AG04450 (cell line): ENCODE measurements at places on chromosomes 3 and 15. TPM values are rescaled to one million over a fixed set of nuclear protein-coding genes. Genes with fewer than 3 reads are reported as not detected.

- DNase-seq: no peak
Observed at GRCh38 chr3:72754582-72754981, 93.7 kb downstream of the SHQ1 start.

DNA sequence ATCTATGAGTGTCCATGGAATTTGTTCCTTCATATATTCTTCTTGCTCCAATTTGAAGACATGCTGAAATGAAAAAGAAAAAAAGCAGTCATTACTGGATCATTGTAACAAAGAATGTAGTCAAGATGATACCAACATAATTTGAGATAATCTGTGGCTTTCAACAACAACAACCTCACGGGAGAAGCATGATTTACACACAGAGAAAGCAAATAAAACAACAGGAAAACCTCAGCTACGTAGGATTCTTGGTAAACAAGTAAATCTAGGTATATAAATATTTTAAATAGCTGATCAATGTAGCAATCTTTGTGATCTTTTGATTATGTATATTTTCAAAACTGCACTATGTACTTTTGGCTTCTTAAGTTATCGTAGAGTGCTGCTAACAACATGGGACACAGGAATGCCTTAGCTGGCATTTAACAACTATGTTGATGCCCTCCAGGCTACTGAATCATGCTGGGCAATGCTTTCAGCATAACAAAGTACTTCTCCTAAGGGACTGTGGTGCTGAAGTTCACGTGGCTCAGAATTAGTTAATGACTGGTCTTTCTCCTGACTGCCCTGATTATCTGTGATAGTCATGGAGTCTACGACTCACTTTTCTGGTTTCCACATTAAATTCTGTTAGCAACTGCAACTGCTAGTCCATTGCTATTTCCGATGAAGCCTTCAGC lies 96.5 kb upstream of the MYO5C start:
- DNase-seq: no peak

DNA sequence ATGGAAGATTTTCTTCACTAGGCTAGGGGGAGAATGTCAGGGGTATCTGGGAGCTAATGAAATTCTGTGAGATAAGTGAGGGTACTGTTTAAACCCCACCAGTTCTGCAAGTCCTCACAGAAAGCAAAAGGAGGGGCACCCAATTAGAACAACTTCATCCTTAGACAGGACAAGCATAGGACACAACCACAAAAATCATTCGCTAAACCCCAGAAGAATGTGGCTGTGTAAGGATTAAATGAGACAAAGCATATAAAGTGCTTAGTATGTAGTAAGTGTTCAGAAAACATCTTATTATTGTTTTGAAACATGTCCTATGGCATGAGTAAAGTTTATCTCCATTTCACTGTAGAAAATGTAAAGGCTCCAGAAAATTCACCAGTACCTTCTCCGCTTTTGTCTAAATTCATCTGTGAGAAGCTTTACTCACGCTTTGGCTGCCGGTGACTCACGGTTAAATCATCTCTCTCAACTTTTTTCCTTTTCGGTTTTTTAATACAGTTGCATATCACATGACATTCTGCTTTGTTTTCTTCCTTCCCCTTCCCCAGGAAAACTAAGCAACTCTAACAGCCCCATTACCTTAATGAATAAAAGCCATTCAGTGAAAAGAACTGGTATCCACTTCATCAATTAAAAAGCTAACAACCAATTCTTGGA lies 1.7 kb downstream of the CLRN1 start:
- DNase-seq: peak; percentile 15

- DNase-seq: no peak
Observed at GRCh38 chr15:89489376-89489775, 7.0 kb downstream of the RHCG start.

DNA sequence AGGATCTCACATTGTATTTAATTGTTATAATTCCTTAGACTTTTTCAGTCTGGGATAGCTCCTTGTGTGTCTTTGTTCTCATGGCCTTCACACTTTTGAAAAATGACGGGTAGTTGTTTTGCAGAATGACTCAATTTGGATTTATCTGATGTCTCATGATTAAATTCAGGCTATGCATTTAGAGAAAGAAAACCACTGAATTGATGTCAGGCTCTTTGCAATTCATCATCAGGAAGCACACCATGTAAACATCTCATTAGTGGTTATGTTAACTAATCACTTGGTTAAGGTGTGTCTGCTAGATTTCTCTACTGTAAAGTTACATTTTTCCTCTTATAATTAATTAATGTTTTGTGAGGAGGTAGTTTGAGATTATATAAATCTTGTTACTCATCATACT lies 8.0 kb upstream of the SLC22A13 start:
- DNase-seq: no peak

DNA sequence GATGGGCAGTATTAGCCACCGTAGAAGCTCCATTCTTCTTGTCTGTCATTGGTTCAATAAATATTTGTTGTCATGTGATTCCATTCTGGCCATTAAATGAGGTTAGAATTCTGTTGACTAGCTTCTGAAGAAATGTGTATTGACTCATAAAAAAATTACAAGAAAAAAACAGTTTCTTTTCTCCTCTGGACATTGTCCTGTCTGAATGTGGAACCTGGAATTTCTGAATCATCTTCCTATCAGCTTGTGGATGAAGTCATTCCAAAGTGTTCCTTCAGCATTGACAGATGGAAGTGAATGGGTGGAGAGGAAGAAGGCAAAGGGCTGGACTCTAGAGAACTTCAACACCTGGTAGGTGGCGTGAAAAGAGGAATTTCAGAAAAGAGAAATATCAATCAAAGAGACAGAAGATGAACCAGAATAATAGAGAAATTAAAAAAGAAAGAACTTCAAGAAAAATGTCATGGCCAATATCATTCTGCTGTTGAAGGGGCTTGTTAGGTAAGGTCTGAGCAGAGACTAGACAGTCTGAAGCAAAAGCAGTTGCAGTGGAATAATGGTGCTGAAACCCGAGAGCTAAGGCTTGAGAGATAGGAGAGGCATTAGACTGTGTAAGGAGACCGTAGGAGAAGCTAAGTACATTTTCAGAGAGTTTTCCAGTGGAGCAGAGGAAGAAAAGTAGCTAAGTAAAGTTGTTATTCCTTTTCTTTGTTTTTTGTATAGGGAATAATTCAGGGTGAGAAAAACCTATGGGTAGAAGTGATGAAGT lies 806.6 kb downstream of the SQOR start:
- no peak for DNase-seq

DNA sequence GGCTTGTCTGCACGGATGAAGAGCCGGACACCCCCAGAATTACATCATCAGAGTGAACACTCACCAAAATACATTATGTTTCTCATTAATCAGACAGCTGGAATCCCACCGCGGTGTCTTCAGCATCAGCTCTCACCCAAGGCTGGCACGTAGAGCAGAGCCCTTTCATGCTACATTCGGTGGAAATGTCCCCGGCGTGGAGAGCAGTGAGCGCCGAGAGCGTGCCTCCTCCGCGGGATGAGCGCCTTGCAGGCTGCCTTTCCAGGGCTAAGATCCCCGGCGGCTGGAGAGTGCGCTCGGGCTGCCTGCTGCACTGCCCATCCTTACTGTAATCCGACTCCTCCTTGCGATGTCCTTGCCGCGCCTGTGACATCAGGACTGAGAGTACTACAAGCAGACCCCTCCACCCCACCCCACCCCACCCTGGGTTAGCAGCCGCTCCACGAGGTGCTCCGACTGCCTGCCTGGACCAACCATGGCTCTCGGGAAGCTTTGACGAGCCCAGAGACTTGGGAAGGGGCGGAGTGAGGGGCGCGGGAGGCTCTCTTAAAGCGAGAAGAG lies at the start of gene ZNF385D:
TSS of gene ZNF385D (minus strand) at position 380 of the 561 bp plus-strand sequence. CDS start at position 86, 294 bp downstream.
- no peak for DNase-seq

GRCh38 chr3:43021186-43021585 lies 42.1 kb downstream of the GASK1A start:
- DNase-seq: no peak

- no peak for DNase-seq
Observed at GRCh38 chr15:64837502-64837901, 4.2 kb upstream of the PLEKHO2 start.

- no peak for DNase-seq
Observed at GRCh38 chr15:22236469-22236868, 156.1 kb downstream of the OR4M2 start.

- no peak for DNase-seq
Observed at GRCh38 chr3:156763931-156764720, 62.0 kb upstream of the LEKR1 start.

- DNase-seq: no peak
Observed at GRCh38 chr3:127777921-127778656, 44.2 kb downstream of the MGLL start.

GRCh38 chr3:159840703-159841299 lies 147.8 kb upstream of the IL12A start:
- DNase-seq: no peak

DNA sequence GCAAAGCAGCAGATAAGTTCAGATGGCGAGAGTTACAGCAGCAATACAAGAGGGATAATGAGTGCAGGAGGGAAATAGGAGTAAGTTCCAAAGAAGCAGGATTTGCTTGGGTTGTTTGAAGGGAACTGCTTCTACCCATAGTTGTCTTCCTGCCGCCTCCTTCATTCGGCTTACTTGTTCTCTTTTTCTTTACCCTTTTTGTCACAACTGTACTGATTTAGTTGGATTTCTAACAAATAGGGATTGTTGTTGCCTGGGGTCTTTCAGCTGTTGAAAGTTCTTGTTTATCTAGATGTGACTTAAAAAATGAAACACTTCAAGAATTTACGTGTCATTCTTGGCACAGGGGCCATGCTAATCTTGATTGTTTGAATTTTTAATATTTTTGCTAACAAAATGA lies 25.9 kb downstream of the MORF4L1 start:
- no peak for DNase-seq

- DNase-seq: no peak
Observed at GRCh38 chr3:50322386-50323091, at the start of gene HYAL2. TSS of gene HYAL2 (minus strand) at chr3:50322745. CDS start at chr3:50320489, 2,256 bp downstream.

- DNase-seq: peak; percentile 66
Observed at GRCh38 chr15:35557544-35557943, 11.6 kb upstream of the DPH6 start.

DNA sequence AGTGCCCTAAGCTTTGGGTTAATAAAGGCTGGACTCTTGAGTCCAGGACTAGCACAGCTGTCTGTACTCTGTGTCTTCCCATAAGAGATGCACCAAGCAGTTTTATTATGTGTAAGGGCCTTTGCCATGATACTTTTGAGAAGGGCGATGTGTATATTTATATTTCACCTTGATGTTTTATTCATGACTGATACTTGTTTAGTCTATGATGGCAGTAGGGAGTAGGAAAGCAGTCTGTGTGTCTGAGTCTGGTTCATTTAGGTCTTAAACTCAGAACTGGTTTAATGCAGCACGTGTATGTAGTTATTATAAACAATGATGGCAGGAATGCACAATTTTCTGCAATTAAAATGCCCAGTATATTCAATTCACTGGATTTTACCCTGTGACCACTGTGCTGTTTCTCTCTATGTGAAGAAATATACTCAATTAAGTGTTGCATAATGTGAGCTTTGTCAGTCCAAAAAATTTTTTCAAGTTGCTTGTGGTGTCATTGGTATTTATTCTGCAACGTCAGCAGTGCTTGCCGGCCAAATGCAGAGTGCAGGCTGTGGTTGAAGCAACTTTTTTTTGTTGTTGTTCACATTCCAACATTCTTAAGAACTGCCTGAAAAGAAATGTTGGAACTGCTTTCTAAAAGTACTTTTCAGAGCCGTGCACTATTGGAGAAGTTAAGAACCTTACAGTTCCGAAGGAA lies 423.7 kb upstream of the SEMA6D start:
- DNase-seq: peak; percentile 82

- no peak for DNase-seq
Observed at GRCh38 chr15:65611888-65612615, 1.1 kb upstream of the INTS14 start.

GRCh38 chr3:7927864-7928263 lies 573.8 kb upstream of the LMCD1 start:
- no peak for DNase-seq

GRCh38 chr3:46939578-46940445 lies 36.7 kb downstream of the CCDC12 start:
- no peak for DNase-seq

DNA sequence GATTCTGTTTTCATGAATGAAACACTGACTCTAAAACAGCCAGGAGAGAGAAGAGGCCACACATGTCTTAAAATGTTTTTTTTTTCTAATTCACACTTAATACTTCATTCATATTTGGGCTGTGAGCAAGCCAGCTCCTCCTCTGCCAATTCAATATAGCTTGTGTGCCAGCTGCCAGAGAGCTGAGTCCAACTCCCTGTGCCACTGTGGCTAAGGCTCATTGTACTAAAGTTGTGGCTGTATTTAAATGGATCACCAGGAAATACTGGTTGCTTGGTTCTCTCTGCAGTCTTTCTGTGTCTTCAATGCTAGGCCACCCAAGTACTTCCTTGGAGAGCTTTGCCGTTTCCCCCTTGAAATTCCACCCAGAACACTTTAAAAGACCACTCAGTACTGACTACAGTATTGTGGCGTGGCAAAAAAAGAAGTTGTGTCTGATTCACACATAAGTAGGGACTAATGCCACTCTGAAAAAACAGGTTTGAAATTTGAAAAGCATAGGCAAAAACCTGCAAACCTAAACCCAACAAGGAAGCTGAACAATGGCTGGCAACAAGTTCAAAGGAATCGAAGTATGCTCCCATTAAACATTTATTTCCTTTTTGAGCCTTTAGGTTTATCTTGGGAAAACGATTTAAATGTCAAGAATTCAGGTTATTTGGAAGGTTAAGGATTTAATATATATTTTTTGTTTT lies 524.7 kb downstream of the DIPK2A start:
- no peak for DNase-seq

ANO10 gene
- 71.9 and 87.1 TPM in 2 replicates for polyA plus RNA-seq

RPL32 gene
- polyA plus RNA-seq: 3,211 and 3,269 TPM in 2 replicates

TMEM158 gene
- polyA plus RNA-seq: 24.7 and 25.1 TPM in 2 replicates

KLHDC8B gene
- 20.7 and 21.2 TPM in 2 replicates for polyA plus RNA-seq

LEKR1 gene
- 0.17 and 0.26 TPM in 2 replicates for polyA plus RNA-seq

SNURF gene
- polyA plus RNA-seq: 12.0 and 14.3 TPM in 2 replicates

WDR93 gene
- polyA plus RNA-seq: 0.05 TPM in 2 replicates

CLDN16 gene
- 0.04 and 0.25 TPM in 2 replicates for polyA plus RNA-seq

FBXL2 gene
- 14.4 and 14.9 TPM in 2 replicates for polyA plus RNA-seq

BCL2A1 gene
- polyA plus RNA-seq: 2.7 and 2.9 TPM in 2 replicates

SPSB4 gene
- polyA plus RNA-seq: not detected in 2 replicates

PRSS50 gene
- polyA plus RNA-seq: not detected in 2 replicates

IP6K2 gene
- 110 and 115 TPM in 2 replicates for polyA plus RNA-seq
